ENCODE measurements at places on chromosomes 7 and 10.

DNA sequence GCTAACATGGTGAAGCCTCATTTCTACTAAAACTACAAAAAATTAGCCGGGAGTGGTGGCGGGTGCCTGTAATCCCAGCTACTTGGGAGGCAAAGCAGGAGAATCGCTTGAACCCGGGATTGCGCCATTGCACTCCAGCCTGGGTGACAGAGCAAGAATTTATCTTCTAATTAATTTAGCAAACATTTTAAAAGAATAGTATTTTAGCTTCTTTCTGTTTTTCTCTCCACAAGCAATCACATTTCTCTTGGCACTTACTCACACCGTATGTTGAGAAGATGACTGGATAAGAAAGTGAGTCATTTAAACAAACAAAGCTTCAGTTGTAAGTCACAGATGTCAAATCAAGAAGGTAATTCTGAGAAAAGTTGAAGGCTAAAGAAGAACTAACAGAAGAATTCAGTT, 264.0 kb downstream of the ARL4A start:
- DNase-seq: peak; percentile 41

DNA sequence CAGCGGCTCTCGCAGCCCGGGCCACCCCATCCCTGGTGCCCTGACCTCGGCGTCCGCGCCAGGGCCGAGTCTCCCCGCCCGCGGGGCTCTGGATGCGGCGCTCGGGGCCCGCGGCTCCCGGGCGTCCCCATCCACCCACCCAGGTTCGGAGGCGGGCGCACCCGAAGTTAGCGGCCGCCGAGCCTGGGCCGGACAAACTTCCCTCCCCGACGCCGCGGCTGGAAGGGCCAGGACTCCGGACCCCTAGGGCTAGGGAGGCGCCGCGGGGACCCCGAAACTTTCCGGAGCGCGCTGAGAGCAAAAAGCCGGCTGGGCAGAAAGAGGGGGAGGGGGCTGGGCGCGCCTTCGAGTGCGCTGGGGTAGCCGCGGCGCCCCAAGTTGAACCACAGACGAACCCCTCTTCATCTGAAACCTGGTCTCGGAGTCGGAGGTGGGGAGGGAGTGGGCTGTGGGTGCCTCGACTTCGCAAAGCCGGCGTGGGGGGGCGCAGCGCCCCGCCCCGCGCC, 3.7 kb upstream of the ELFN1 start:
- peak; percentile 26 for DNase-seq

DNA sequence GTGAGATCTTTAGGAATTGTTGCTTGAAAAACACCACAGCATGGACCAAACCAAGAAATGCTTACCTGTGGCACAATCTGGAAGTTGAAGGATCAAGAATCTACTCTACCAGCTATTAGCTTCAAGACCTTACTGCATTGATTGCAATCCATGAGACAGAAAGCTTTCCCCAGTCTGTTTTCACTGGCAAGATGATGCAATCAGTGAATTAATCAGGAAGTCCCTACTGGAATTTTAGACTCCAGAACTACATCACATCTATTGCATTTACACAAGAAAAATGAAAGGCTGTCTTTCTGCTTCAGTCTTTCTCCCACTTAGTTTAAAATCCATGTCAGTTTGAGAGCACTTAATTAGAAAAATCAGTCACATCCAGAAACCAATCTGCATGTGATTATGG, 191.7 kb downstream of the TFEC start:
- peak; percentile 67 for DNase-seq

- no peak for DNase-seq
Observed at GRCh38 chr7:31690935-31691334, 3.9 kb downstream of the PPP1R17 start.

GRCh38 chr7:147664541-147664940, 926.0 kb upstream of the C7orf33 start:
- DNase-seq: no peak

DNA sequence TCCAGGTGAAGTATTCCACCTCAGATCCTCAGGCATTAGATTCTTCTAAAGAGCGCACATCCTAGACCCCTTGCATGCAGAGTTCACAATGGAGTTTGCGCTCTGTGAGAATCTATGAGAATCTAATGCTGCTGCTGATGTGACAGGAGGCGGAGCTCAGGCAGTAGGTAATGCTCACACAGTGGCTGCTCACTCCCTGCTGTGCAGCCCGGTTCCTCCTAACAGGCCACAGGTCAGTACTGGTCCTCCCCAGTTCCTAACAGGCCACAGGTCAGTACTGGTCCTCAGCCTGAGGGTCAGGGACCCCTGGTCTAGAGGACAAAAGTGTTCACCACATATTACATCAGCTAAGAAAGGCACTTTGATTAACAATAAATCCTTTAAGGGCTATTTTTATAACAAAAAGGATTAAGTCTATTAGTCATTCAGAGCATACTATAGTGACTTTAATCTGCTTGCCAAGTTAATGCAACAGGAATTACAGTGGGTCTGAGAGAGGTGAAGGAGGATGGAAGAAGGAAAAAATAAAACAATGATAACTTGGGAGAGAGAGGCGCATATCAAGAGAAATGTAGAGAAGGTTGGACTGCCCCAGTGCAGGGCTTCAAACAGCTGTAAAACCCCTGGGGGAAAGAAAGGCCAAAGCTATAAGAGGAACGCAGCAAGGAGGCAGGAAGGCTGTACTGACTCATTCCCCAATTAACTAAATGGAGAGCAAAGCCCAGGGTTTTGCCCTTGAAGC, 49.2 kb downstream of the CUL2 start:
- peak; percentile 76 for DNase-seq

DNA sequence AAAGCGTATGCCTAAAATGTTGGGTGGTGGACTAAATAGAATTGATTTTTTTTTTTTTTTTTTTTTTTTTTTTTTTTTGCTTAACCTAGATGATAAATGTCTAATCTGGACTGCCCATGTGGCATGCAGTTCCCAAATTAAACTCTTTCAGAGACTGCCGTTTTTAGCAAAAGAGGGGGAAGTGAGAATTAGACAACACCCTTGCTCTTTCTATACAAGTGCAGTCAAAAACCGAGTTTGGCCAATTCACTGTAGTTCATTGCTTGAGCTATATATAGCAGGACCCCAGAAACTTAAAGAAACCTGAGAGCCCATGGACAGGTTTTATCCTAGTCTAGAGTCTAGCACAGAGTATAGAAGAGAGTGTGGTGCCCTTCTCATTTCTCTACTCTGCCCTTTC, 141.9 kb downstream of the GRM3 start:
- no peak for DNase-seq

GRCh38 chr7:44372560-44373417, 47.4 kb upstream of the CAMK2B start:
- DNase-seq: no peak

DNA sequence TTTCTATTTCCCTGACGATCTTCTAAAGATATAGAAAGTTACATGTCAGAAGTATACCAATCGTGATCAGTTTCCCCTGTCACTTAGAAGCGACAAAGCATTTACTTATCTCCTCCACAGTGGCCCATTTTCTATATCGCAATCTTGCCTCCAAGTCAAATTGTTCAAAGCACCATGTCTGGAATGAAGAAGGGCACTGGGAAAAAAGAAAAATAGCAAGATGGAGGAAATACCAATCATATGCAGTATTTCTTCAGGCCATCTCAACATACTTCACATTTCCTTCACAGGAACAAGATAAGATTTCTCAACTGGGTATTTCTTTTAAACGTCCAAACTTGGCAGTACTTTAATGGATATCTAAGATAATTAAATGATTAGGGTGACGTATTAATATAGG, 63.3 kb upstream of the IL6 start:
- no peak for DNase-seq

- DNase-seq: peak; percentile 89
Observed at GRCh38 chr7:80330434-80330833, 181.4 kb downstream of the GNAT3 start.

GRCh38 chr10:49164559-49165188, 23.5 kb downstream of the TMEM273 start:
- DNase-seq: peak; percentile 35

DNA sequence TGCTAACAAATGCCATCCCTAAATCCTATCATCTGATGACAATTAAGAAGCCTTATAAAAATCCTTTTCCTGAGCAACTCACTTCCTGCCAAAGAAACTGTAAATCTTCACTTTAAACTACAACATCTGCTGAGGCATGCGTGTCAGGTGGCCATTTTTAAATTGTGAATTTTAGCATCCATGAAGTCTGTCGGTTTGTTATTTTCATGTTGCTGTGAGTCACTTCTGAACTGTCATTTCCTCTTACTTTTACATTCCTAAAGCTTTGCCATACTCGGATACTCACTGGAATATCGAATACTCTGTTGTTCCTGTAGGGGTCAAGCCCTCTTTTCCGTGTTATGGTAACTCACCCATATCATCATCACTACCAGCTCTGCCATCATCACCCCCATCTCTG, 34.3 kb upstream of the TMEM26 start:
- peak; percentile 87 for DNase-seq

DNA sequence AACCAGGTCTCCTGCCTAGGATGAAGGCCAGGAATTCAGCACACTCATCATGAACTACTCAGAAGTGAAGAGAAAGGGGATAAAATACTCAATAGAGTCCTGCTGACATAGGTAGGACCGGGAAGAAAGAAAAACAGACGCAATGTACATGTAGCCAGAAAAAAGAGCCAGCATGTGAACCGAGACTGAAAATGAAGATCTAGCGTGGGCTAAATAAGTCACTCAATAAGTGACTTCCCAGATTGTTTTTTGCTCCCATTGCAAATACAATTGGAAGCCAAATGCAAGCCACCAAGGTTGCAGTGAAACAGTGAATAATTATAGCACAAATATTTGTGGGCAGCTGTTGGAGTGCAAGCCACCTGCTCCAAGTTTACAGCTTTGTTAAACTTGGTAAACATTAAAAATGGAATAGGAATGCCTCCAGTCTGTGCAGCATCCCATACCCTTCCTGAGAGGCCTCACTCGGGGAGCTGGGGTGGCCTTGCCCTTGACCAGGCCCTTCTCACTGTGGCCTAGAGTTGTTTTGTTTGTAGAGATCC, 34.7 kb upstream of the HPS1 start:
- DNase-seq: no peak

DNA sequence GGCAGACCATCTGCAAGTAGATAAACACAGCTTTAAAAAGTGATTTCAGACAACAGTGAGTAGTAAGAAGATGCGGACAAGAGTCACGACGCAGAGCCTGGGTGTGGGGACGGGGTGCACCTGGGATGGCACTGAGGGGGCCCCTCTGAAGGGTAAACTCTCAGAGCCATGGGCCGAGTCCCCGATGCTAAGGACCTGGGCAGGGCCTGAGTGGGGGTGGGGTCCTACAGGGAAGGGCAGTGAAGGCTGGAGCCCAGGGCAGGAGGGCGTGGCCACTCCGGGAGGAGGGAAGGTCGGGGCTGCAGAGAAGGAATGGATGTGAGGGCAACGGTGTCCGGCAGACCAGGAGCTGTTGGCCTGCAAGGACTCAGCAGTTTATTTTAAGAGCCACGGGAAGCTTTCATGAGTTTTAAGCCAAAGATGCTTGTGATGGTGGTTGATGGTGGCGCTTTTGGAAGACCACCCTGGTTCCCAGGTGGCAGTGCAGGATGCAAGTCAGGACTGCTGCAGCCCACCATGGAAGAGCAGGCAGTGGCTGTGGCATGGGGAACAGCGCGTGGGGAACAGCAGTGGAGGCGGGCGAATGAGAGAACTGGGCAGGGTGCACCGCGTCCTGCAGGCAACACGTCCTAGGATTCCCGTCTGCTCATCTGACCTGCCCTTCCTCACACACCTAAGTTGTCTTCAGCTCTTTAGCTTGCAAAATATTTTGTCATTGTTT, 296.8 kb downstream of the DNAJB6 start:
- DNase-seq: no peak

DNA sequence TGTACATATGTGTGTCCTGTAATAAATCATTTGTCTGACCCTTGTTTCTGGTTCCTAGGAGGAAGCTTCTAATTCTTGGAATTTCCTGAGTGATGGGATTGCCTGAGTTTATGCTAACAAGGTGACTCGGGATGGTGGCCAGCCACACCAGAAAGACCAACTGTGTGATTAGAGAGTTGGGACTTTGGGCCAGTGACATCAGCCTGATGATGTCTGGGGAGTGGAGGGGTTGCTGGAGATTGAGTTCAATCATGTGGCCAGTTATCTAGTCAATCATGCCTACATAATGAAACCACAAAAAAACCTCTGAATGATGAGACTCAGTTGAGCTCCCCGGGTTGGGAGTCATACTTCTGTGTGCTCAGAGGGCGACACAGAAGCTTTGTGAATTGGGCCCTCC, 23.5 kb upstream of the CARD11 start:
- no peak for DNase-seq

GRCh38 chr7:77330169-77330882, 85.8 kb downstream of the GSAP start:
- no peak for DNase-seq

- no peak for DNase-seq
Observed at GRCh38 chr7:28840592-28840995, 117.5 kb downstream of the TRIL start.

All from fibroblast of skin of abdomen (primary cell).